ENCODE measurements at places on chromosomes 2 and 18. TPM values are rescaled to one million over a fixed set of nuclear protein-coding genes. Genes with fewer than 3 reads are reported as not detected.

Gene GCC2
- 35.2 TPM for total RNA-seq

GRCh38 chr2:74735564-74735963 lies 81.5 kb downstream of the SEMA4F start:
- DNase-seq: no peak

DNA sequence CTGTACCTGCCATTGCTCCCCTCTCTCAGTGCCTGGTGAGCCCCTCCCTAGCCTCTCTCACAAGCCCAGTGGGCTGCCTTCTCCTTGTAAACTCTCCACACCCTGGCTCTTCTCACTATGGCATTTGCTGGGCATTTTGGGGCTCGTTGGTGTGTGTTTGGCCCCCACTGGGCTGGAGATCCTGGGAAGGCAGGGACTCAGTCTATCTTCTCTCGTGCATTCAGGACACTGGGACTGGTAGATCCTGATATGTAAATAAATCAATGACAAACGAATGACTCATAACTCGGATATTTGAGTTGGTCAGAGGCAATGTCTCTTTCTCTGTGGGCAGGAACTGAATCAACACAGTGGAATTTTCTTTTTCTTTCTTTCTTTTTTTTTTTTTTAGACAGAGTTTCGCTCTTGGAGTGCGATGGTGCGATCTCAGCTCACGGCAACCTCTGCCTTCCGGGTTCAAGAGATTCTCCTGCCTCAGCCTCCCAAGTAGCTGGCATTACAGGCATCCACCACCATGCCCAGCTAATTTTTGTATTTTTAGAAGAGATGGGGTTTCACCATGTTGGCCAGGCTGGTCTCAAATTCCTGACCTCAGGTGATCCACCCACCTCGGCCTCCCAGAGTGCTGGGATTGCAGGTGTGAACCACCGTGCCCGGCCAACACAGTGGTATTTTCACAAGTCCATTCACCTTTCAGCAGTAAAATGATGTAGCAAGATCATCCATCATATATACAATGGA lies 144.6 kb upstream of the SPRED2 start:
- DNase-seq: peak; percentile 96

- no peak for DNase-seq
Measured at GRCh38 chr2:127012868-127013267, 94.1 kb downstream of the BIN1 start.

Gene LIMS1
- total RNA-seq: 57.0 TPM

DNA sequence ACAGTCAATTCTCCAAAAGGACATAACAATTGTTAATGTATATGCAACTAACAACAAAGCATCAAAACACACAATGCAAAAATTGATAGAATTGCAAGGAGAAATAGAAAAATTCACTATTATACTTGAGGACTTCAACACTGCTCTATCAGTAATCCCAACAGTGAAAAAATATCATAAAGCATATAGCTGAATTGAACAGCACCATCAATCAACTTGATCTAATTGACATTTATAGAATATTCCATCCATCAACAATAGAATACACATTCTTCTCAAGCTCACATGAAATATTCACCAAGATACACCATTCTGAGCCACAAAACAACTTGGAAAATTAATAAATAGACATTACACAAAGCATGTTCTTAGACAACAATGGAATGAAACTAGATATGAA lies 60.1 kb upstream of the ASXL3 start:
- no peak for DNase-seq

GRCh38 chr2:240395448-240395847 lies 40.0 kb upstream of the GPC1 start:
- DNase-seq: no peak

DNA sequence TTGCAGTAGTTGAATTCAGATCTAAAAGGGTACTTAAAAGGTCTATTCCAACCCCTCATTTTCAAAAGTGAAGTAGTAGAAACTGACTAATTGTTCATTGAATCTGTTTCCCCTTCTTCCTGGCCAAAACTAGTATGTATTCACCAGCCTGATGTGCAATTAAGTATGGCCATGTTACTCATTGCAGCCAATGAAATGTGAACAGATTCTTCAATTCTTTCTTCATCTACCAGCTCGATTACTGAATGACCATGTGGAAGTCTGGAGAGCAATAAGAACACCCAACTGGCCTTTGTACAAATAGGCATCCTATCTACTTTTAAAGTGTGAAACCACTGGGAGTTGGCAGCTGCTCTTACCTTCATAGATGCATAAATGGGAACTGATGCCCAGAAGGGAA lies 449.0 kb upstream of the ID2 start:
- DNase-seq: no peak

Gene ANKRD30B
- total RNA-seq: 0.10 TPM

DNA sequence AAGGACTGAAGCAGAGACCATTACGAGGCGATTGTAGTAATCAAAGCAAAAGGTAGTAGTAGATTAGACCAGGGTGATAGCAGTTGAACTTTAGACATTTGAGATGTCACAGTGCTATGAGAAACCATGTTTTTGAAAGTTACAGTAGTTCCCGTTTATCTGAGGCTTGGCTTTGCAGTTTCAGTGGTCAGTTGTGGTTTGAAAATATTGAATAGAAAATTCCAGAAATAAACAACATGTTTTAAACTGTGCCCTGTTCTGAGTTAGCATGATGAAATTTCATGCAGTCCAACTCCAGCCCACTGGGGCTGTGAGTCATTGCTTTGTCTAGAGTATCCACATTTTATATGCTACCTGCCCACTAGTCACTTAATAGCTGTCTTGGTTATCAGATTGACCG lies 47.5 kb downstream of the ZNF638 start:
- peak; percentile 45 for DNase-seq

DNA sequence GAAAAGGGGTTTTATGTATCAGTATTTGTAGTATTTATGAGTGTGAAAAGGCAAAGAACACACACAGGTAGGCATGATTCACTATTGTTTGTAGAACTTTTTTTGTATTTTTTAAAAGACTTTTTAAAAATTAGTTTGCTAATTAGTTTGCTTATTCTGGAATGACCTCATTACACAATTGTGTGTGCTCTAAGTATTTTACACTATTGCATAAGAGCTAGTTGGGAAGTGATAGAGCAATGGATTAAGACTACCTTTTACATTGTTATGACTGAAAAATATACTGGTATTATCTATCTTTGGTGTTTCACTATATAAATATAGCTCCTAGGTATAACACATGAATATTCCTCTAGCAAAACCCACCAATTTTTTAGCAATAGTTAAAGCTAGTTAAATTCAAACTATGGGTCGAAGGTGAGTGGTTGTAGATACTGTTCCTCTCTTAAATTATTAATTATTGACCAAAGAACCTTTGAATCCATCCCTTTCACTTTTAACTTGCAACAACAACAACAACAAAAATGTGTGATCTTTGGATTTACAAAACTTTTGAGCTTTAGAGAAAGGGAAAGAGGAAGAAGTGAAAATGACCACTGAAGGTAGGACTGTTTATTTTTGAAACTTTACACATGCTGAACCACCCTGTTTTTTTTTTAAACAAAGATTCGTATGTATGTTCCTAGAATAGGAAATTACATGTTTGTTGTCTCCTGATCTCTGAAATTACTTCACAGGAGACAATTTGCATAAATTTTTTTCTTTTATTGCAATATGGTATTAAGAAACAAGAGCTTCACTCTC lies 18.7 kb downstream of the ITPRID2 start:
- DNase-seq: no peak

DNA sequence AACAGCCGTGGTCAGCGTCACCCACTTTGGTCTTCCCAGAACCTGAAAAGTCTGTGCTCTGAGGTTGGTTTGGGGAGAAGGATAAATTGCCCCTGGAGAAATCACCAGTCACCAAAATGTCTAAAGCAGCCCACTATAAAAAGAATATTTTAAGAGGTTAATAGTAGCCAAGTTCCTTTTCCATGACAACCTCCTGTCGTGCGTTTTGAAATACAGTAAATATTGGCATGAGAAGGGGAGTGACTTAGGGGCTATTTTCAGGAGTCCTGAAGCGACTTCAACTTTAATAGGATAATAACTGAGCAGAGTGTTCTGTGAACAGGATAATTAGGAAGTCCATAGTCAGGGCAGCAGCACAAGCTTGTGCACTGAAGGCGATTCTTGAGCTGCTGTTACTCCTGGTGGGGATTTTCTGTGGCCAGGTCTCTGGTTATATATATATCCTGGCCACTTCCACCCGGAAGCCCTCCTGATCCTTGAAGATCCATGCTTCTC lies 49.3 kb downstream of the RNF144A start:
- no peak for DNase-seq

Gene CRACDL
- not detected for total RNA-seq

GRCh38 chr2:11326677-11327211 lies 17.7 kb downstream of the ROCK2 start:
- DNase-seq: no peak

GRCh38 chr18:13266218-13267100 lies 47.9 kb downstream of the LDLRAD4 start:
- no peak for DNase-seq

- peak; percentile 28 for DNase-seq
Measured at GRCh38 chr2:75604484-75604883, 42.1 kb upstream of the MRPL19 start.

DNA sequence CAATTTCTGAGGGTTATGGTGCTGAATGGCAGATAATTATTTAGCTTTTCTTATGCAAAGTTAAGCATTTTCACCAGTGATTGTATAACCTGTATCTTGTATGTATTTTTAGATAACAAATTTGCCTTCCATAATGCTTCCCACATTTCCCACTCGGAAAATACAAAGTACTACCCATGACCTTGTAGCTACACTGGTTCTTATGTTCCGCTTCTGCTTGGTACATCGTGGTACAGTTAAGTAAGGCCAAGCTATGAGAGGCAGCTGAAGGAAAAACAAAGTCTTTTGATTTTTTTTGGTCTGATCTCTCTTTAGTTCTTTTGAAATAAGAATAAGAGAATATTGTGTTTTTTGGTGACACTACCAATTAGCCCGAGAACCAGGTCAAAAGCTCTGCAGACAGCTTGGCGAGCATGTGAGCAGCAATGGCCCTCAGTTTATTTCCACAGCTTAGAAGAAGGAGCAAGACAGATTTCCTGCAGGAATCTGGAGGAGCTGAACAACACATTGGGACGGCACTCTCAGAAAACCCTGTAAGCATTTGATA lies 26.8 kb downstream of the SH3YL1 start:
- no peak for DNase-seq

DNA sequence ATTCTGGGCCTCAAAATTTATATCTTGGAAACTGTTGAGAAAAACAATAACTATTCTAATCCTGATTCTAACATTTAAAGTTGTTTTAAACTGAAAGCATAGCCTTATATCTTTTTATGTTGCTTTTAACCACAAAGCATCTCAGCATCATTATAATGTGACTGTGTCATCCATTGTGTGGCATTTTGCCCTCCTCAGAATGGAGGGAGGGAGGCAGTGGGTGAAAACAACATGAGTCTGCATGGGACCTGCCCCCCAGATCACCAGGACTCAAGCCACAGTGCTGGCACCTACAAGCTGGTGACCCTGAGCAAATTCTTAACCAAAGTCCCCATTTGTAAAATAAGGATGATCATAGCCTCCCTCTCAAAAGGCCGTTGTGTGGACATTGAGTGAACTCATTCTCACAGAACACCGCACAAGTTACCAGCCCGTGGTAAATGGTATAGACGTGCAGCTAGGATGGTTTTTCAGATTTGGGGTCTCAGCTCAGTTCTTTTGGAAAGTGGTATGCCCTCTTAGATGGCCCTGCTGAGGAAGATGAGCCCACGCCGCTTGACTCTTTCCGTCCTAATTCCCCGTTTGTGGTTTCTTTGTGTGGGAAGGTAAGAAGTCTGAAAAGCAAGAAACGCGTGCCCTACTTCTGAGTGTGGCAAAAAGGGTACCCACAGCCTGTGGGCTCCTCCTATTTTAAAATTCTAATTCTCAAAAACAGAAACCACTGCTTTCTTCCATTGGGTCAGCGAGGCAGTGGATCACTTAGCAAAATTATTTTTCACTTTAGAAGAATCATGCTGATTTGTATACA lies 305.0 kb upstream of the ID2 start:
- DNase-seq: no peak

Gene STARD7
- total RNA-seq: 198 TPM

GRCh38 chr2:70523672-70523995 lies 30.0 kb downstream of the TGFA start:
- no peak for DNase-seq

DNA sequence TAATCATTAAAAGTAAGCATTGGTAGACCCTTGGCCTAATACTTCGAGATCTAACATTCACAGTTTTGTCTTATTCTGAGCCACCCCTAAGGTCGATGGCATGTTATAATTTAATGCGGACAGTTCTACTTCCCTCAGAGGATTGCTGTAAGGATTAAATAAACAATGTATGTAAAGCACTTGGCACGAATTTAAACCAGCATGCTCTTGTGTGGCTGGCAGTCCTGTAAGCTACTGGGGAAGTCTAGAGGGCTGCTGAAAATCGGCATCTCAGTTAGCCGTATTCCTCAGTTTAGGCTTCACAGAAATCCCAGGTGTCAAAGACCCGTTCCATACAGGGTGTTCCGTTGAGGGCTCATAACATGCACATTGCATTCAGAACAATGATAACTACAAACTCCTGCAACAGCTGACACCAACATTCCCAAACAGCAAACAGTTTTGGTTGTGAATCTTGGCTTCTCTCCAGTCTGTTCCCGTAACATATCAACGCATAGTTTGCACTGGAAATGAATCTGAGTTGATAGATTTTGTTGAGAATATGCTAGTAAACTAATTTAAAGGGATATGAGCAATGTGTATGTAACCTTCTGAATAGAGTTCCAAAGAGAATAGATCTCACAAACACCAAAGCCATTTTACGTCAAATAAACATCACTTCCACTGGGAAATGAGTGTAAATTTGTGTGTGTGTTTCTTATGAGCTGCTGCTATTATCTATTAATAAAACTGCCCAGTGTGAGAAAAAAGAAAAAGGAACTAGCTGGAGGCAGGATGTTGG lies 52.2 kb upstream of the ACKR3 start:
- DNase-seq: no peak

Gene DAW1
- total RNA-seq: not detected

Gene SLC38A11
- total RNA-seq: 2.0 TPM

Gene FAM110C
- not detected for total RNA-seq

All from HFFc6 (cell line).